Esophagus mucosa (tissue), 1 donor: ENCODE measurements at places on chromosomes 7 and 10.

GRCh38 chr7:129742256-129742655 lies 130.7 kb downstream of the NRF1 start:
- no peak for ATAC-seq

DNA sequence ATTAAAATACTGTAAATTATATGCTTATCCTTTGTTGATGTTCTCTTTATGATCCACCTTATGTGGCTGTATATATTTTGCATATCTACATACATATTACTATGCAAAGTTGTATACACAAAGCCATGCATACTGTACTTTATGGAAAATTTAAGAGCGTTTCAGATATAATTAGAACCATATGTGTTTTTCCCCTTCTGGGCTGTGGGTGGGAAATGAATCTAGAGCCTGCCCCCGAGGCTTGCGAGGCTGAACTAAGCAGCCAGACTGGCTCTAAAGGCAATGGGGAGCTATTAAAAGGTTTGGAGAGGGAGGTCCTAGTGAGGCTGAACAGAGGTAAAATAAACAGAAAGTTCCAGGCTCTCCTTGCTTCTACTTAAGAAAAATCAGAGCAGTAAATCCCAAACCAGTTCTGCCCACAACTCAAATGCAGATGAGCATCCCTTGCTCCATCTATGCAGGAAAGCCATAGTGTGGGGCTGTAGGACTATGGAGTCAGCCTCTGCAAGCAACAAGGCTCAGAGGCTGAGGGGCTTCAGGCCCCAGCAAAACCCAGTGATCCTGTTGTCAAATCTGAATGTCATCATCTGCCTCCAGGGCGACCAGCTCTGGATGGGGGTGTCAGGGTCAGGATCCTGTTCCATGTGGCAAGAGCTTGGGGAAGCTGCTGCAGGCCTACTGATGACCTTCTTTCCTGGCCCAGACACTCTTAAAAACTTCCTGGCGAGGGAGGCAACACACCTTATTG lies 14.1 kb upstream of the DDIT4 start:
- ATAC-seq = no peak

DNA sequence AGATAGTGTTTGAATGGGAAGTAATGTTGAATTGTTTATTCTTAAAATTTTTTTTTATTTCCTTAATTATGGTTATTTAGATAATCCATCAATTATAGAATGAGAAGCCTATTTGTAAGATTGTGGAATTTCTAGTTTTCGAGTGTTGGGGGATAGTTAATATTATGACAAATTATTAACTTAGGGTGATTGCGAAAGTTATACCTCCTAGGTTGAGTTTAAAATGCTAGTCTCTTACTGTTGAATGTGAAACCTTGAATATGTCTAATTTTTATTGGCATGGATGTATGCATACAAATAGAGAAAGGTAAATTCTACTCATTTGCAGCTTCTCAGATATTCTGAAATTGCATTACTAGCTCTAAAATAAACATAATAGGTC lies 43.2 kb downstream of the BICC1 start:
- no peak for ATAC-seq

- no peak for ATAC-seq
Measured at GRCh38 chr7:32516551-32517100, 21.3 kb downstream of the AVL9 start.

- no peak for ATAC-seq
Measured at GRCh38 chr7:120165227-120165626, 107.7 kb upstream of the KCND2 start.

- ATAC-seq = no peak
Measured at GRCh38 chr7:138898255-138898654, 82.9 kb downstream of the KIAA1549 start.

GRCh38 chr7:116687801-116688201 lies 15.8 kb downstream of the MET start:
- ATAC-seq = peak; percentile 78

GRCh38 chr10:7659560-7659959 lies 7.2 kb downstream of the ITIH5 start:
- no peak for ATAC-seq

GRCh38 chr7:119228482-119228881 lies 1004.0 kb downstream of the ANKRD7 start:
- ATAC-seq = no peak

- ATAC-seq = no peak
Measured at GRCh38 chr10:120486671-120487205, 29.7 kb downstream of the PLPP4 start.

- no peak for ATAC-seq
Measured at GRCh38 chr10:132078746-132079345, 13.1 kb downstream of the JAKMIP3 start.

- peak; percentile 90 for ATAC-seq
Measured at GRCh38 chr10:114266521-114266920, 27.5 kb downstream of the VWA2 start.
